NCI-H524 treated with DMSO at 0.1 percent for 48 hours (cell line): ENCODE measurements at places on chromosomes 7 and 10.

DNA sequence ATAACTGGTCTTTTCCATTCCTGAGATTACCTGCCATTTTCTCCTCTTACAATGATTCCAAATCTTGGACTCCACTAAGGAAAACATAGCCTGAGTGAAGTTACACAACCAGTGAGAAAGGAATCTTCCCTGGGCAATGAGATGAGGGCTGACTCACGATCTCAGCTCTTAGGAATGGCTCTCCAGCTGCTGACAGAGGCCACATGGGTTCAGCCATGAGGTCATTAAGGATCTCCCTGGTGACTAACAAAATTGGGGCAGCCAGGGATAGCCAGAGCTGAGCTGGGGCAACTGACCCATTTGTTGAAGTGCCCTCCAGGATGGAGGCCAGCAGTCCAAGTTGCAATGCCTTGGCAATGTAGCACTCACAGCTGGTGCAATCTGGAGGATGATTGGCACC is 78.7 kb upstream of the MKLN1 start:
- no peak for DNase-seq

GRCh38 chr7:128783143-128783861 is 7.7 kb upstream of the OPN1SW start:
- DNase-seq = no peak

- no peak for DNase-seq
Measured at GRCh38 chr10:121624836-121625486, 26.7 kb upstream of the FGFR2 start.

DNA sequence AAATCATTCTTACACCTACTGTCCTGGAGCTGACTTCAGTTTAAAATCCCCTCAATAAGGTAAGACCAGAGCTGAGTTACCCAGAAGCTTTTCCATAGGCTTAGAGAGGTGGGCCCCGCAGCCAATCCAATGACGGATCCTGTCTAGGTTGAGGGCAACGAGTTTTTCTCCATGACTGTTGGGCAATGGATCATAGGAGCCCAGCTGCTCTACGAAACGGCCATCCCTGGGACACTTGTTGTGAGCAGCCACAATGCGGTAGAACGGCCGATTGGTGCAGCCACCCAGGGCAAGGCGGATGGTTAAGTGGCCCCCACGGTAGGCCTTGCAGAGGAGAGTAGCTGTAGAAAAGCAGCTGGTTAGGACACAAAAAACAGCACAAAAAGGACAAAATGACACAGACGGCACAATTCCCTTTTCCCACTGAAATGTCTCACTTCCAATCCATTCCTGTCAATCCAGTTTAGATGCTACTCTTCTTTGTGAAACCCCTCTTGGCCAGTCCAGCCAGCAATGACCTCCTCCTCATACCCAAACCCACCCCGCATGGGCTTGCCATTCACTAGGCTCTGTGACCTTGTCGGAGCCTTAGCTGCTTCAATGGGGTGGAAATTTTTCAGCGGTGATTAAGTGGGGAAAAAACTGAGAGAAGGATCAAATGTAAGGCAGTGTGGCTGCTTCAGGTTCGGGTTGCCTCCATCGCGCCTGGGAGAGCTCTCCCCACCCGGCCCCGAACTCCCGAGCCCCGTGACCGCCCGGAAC is 580 bp downstream of the MRPS16 start:
- DNase-seq = no peak

- no peak for DNase-seq
Measured at GRCh38 chr7:18521236-18521589, 25.7 kb downstream of the HDAC9 start.

DNA sequence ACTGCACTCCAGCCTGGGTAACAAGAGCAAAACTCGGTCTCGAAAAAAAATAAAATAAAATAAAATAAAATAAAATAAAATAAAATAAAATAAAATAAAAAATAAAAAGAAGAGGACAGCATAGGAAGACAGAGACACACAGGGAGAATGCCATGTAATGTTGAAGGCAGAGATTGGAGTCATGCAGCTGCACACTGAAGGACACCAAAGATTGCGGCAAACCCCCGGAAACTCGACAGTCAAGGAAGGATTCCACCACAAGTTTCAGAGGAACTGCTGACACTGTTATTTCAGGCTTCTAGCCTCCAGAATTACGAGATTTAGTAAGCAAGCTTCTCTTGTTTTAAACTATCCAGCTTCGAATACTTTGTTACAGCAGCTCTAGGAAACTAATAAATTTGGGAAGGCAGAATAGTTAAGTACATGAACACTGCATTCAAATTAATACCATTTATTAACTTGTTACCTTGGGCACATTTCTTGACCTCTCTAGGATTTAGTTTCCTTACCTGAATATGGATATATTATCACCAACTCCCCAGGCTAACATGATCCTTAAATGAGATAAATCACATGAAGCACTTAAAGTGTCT is 9.5 kb downstream of the CPED1 start:
- no peak for DNase-seq

GRCh38 chr7:77837966-77838365 is 39.4 kb downstream of the PHTF2 start:
- DNase-seq = no peak

DNA sequence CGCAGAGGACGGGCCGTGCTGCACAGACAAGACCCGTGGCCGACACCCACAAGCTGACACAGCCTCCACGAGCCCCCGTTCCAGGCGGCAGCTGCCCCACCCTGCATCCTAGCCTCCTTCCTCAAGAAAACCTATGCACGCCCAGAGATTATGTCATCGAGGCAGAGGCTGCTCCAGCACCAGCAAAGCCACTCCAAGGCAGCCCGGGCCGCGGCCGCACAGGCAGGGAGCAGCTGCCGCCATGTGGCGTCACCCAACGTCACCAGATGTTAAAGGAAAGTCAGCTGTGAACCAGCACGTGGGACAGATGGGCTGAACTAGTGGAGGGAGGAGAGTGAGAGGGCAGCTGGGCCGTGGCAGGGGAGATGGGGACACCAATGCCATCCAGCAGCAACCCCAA is 59.8 kb downstream of the STK32C start:
- no peak for DNase-seq

DNA sequence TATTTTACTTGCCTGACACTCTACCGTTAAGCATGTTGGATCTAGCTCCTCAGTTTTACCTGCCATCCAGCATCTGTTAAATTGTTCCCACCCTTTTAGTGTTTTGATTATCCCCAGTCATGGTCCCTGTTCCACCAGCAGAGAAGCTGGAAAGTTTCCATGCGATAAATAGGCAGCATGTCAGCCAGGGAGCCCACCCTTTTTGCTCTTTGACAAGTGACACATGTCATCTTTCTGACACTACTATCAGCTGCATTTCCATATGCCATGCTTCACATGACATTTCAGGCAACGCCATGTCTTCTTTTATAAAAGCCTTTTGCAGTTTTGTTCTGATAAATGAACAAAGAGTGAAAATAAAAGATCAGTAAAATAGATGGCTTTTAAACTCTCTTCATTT is 310.8 kb downstream of the MAGI2 start:
- DNase-seq = no peak

DNA sequence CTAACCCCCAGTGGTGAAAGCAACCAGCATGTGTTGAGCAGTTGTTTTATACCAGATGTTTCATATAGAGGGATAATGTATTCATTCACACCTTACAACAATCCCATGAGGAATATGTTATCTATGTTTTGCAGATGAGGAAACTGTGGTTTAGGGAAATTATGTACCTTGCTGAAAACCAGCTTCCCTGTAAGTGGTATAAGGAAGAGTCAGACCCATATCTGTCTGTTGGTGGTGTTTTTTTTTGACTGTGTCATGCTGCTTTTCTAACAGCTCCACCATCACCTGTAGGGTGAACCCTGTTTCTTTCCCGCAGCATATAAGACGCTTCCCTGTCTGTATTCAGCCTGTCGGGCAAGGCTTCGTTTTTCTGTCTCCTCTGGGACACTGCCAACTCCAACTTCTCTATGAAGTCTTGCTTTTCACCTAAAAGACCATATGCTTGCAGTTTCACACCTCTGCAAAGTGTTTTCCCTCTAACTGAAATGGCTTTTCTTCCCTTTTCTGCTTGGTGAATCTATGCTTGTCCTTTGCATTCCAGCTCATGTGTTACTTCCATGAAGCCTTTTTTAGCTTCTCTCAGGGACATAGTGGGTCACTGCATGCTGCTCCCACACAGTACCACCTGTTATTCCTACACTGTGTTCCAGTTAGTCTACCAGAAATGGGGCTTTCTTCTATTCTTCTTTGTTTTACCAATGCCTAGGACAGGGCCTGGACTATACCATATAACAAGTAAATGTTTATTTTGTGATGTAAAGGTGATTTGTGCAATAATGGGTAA is 92.8 kb downstream of the ST7 start:
- no peak for DNase-seq

GRCh38 chr10:33095867-33096815 is 138.1 kb upstream of the ITGB1 start:
- DNase-seq = no peak

DNA sequence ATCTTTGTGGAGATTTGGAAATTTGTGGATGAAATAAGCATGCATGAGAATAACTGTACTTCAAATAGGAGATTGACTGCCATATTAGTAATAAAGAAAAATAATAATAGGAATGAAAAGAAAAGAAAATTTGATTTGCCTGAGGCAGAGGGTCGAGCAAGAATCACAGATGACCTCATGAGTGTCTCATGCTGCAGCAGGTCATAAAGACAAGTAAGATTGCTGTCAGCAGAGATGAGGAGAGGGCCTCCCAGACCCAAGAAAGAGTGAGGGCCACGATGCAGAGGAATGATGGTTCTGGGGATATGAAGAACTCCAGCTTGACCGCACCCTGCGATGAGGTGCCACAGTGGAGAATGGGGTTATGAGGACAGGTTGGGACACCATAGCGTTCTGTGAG is 39.2 kb downstream of the TOMM7 start:
- DNase-seq = no peak

- no peak for DNase-seq
Measured at GRCh38 chr10:73813333-73813732, 1.9 kb upstream of the NDST2 start.

DNA sequence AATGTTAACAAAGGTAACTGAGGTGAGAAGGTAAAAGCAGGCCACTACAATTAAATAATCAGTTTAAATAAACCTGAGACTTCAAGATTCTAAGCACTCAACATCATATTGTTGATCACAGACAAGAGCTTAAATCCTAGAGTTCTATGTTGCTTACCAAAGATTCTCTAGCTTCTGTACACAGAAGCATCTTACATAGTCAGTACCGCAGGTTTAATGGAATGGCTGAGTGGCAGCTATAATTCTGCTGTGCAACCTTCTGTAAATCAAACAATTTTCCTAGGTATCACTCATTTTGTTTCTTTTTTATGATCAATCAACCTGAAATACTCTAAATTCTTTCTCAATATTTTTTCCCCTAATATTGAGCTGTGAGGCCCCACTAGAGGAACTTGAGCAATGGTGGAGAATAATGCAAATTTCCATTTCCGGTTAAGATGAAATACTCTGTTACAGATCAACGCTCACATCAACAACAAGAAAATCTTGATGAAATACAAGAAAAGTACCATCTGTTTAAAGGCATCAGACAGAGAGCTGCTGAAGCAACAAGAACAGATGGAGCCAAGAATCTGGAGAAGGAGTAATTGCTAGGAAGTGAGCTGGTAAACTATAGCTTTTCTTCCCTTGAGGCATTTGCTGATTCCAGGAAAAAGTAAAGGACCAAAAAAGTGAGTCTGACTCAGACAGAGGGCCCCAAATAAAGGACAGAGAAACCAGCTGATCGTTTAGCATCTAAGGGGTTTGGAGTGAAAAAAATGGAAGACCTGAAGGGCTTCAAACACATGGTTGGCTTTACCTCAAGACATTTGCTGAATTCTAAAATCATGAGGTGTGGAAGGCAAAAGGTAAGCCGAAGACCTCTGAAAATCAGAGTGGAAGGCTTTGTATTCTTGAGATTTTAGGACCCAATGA is 22.6 kb downstream of the PNPLA8 start:
- DNase-seq = peak; percentile 84

GRCh38 chr10:788796-789748 is 99.6 kb upstream of the DIP2C start:
- DNase-seq = no peak

DNA sequence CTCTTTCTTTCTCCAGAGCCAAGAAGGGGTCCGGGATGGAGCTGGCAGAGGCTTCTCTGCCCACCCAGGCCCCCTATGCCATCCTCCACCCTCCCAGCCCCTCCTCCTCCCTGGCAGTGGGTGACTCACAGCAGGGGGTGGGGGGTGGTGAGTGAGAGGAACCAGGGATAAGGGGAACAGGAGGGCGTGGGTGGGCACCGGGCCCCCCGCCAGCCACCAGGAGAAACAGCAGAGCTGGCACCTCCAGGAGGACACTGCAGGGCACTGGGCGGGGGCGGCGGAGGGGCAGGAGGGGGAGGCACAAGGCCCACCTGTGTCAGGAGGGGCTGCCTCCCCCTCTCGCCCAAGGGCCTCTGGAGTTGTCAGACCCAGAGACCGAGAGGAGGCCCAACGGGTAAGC is 56.0 kb downstream of the CAMK2B start:
- DNase-seq = no peak
